ENCODE measurements at places on chromosomes 11 and 22.

DNA sequence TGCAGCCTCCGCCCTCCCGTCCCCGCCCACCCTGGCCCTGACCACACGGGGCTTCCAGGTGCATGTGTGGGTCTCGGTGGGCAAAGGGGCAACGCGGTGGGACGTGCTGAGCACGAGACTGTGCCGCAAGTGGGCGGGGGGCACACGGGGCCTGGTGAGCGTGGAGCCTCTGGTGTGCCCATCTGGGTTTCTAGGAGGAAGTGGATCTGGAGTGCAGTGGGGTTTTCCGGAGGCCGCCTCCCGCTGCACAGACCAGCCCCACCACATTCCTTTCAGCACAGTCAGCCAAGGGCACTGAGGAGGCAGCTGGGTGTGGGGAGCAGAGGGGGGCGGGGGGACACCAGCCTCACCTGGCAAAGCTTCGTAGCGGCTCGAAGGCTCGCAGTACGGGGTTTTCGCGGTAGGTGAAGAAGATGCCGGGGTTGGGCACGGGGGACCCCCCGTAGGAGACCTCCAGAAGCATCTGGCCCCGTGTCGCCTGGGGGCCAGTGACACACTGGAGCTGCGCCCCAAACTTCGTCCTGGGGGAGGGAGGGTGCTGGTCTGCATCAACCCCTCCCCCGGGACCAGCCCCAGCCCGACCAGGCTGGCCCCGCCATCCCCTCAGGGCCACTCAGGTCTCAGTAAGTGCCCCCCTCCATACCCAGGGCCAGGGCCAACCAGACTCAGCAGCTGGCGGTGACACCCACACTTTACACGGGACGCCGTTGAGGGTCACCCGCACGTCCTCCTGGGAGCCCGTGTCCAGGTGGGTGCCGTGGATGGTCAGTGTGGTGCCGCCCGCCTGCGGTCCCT lies 12.4 kb upstream of the MAPK11 start:
- no peak for DNase-seq

- DNase-seq, result no peak
Observed at GRCh38 chr11:128933481-128934178, 9.0 kb downstream of the TP53AIP1 start.

DNA sequence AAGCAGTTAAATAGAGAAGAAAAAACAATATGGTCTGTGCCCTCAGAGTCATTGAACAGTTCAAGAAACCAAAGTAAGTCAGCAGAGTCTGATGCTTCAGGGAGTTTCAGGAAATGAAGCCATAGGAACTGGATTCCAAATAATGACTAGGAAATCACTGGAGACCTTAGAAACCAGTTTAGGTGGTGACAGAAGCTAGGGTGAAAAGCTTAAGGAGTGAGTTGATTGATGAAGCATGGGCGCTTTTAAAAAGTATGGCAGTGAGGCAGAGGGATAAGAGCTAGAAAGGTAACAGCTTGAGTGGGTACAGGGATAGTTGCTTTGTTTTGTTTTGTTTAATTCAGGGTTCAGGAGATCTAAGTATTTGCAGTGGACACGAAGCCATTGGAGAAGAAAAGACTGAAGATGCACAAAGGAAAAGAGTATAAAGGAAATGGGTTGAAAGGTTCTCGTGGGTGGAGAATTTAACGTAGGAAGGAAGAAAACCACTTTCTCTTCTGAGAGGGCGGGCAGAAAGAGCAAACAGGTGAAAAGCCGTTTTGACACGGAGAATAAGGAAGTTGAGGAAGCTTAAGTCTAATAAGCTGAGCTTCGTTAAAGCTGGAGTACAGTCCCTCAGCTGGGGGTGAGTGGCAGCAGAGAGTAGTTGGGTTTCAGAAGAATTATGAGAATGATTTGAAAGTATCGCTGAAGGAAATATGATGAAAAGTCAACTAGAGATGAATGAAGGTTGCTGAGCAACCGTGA lies 14.8 kb downstream of the SGSM3 start:
- peak; percentile 42 for DNase-seq

GRCh38 chr11:1504138-1504537 lies 17.6 kb upstream of the MOB2 start:
- no peak for DNase-seq

DNA sequence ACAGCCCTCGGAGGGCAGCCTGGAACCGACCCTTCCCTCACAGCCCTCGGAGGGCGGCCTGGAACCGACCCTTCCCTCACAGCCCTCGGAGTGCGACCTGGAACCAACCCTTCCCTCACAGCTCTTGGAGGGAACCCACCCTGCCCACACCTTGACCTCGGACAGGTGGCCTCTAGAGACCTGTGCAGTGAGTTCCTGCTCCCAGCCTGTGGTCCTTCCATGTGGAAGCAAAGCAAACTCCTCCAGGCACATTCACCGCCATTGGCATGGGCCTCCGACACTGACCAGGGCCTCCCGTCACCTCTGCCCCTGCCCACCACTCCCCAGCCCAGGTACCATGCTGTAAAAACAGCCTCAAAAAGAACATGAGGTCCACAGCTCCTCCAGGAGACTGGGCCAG lies 272.1 kb downstream of the BRD1 start:
- no peak for DNase-seq

DNA sequence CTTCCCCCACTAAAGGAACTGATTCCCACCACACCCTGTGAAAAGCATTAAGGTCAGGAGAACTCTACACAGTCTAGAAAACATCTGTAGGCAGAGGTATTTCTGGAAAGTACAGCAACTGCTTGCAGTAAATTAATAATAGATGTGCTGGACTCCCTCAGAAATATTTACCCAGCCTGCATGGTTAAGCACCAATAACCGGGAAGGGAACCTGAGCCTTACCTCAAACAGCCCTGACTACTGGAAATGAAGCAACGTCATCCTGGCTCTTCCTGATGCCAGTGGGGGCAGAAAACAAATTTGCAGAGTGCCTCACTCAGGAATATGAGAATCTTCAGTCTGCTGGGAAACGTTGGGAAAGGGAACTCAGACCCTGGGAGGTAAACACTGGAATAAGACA lies 318.1 kb downstream of the TENM4 start:
- no peak for DNase-seq

DNA sequence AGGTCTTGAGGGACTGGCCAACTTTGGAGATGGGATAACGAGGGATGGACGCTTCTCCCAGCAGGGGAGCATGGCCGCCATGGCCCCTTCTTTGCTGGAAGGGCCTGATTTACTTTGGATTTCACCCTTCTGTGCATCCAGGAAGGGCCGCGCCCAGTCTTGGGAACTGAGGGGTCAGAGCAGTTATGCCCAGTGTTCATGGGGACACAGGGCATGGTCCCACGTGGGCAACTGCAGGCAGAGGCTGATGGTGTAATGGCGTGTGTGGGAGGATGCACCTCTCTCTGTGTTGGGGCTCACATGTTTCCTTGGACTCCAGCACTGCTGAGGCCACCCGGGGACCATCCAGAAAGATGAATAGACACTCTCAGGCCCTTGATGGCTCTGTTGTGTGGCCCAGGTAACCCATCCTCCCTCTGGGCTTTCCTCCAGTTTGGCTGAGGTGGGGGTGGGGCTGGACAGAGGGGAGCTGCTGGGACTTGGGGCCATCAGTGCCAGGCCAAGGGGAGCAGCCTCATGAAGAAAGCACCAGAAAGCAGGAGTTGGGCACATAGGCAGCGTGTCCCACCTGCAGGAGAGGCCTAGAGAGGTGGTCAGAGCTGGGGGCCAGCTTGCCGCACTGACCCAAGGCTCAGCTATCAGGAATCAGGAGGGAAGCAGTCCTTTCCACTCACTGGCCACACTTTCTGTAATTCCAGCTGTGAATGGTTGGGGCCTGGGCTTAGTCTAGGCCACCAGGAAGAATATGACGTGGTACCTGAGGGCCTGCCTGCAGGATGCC lies 1033.9 kb downstream of the TBC1D22A start:
- no peak for DNase-seq

DNA sequence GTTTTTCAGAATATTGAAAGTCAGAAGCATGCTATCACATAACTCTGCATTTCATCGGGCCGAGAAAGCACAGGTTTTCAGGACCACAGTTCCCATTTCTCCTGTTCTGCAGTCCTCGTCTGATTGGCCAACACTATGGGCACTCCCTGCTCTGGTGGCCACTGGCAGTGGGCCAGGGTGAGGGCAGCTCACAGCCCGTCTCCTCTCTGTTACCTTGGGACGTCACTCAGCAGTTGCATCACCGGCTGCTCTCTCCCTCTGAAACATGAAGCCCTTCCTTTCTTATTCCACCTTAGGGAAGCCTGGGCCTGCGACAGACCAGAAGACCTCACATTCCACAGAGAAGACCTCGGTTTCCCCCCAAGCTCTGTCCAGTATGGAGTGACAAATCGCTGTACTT lies 11.4 kb upstream of the MICAL3 start:
- no peak for DNase-seq

DNA sequence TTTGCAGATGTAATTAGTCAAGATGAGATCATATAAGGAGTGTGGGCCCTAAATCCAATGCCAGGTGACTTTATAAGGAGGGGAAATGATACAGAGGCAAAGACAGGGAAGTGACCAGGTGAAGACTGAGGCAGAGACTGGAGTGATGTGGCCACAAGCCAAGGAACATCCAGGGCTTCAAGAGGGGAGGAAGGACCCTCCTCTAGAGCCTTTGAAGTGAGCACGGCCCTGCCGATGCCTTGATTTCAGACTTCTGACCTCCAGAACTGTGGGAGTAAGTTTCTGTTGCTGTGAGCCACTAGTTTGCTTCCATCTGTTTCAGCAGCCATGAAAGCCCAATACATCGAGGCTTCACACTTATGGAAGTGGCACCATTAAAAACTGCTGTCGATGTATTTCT lies 78.7 kb downstream of the SHANK2 start:
- no peak for DNase-seq

DNA sequence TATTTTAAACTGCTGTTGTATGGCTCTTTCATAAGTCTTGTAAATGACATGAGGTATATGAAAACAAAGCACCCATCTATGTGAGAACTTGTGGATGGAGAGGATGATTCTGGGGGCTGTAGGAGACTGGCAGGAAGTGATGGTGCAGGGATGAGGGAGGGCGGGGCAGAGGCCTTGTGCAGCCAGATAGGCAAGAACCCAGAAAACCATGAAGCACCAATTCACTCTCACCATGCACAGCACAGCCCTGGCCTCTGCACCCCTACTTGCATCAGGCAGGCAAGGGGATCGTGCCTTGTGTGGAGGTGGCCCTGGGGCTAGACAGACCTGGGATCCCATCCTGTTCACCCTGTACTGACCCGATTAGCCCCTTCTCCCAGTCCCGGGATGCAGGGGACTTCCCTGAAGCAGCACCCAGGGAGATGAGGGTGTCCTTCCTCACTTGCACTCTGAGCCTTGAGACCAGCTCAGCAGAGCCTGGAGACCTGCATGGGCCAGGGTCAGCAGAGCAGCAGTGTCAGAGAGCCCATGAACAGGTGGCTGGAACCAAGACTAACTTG lies 85.5 kb downstream of the MORC2 start:
- DNase-seq, result no peak

- no peak for DNase-seq
Observed at GRCh38 chr22:38864361-38865191, 7.4 kb downstream of the CBX6 start.

DNA sequence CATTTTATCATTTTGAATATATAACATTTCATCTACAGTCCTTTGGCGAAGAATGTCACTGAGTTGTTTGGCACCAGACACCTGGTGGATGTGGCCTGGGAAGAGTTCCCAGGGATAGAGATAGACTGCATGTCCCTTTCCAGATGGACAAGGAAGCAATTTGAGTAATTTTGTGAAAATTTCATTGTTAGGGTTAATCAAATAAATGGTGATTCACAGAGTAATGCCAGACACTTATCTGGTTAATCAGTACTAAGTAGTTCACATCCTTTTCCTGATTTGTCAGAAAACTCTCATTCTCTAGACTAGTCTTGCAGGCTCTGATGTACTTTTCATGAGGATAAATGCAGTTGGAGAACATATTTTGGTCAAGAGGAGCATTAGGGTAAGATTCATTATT lies 41.6 kb downstream of the NAALAD2 start:
- DNase-seq, result no peak

DNA sequence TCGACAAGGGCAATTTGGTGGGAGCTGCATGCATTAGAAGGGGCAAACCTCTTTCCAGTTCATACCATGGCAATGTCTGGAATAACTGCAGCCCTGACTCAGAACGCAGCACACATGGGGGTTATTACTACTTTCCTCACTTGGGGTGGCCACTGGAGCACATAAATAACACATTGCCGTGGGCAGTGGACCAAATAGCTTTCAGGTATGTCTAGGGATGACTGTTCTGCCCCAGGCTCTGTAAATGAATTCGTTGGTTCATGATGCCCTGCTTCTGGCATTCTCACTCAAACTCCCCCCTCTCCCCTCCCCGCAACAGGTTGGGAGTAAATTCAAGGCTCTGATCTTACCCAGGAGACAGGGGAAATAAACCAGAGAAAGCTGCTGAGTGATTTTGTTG lies 238.0 kb upstream of the PLET1 start:
- no peak for DNase-seq

GRCh38 chr11:126696982-126697381 lies 303.6 kb downstream of the KIRREL3 start:
- no peak for DNase-seq

GRCh38 chr11:75380716-75381420 lies 18.4 kb upstream of the RPS3 start:
- peak; percentile 77 for DNase-seq

DNA sequence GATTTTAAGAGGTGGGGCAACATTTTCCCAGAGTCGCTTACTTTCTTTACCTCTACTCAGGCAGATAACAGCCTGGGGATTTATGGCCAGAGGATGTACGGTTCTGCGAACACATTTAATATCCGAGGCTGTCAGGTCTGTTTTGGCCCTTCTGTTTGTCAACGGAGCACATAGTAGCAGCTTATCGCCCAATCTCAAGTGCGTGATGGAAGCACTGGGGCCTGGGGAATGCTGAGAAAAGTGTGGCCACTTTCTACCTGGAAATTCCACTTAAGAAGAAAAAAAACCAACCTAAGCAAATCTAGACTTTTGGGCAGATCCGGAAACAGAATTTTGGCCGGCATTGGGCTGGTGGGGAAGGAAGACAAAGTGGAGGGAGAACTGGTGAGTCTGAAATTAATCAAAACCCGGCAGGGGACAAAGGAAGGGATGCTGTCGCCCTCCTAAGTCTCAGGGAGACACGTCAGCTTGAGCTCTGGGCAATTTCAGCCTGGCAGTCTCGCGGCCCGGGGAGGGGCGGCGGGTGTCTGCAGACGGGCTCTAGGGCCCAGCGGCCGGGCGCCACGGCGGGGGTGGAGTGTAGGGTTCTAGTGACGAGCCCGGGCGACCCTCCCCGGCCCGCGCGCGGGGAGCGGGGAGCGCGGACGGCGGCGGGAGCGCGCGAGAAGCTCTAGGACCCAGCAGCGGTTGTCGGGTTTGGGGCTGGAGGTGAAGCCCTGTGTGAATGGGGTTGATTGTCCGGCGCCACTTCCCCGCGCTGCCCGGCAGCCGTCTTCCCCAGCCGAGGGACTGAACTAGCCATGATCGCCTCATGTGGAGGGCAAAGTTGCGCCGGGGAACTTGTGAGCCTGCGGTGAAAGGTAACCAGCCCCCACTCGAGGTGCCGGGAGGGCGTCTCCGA lies at the start of gene AMOTL1:
Gene AMOTL1, plus strand, starts transcription at position 656 of the 901 bp plus-strand sequence. Its CDS starts 156 bp downstream, at position 812.
- peak; percentile 31 for DNase-seq

GRCh38 chr11:106032861-106033260 lies 10.8 kb upstream of the MSANTD4 start:
- no peak for DNase-seq
